ENCODE measurements at places on chromosomes 7 and 10. TPM values are rescaled to one million over a fixed set of nuclear protein-coding genes. Genes with fewer than 3 reads are reported as not detected.

Gene CALML5
- not detected for polyA plus RNA-seq

Gene COMMD3
- 66.5 TPM for polyA plus RNA-seq

Gene PAPSS2
- 12.7 TPM for polyA plus RNA-seq

Gene IRF5
- 1.7 TPM for polyA plus RNA-seq

Gene NUTM2E
- not detected for polyA plus RNA-seq

Gene FAM25G
- polyA plus RNA-seq: not detected

Gene NPSR1
- 0.50 TPM for polyA plus RNA-seq

Gene ACSM6
- polyA plus RNA-seq: not detected

Gene SPDYE5
- 3.8 TPM for polyA plus RNA-seq

Gene CAMK2B
- polyA plus RNA-seq: 17.6 TPM

Gene DKK1
- polyA plus RNA-seq: 4.3 TPM

Gene CDK14
- polyA plus RNA-seq: 21.9 TPM

Gene CPA2
- 0.74 TPM for polyA plus RNA-seq

Gene PTF1A
- polyA plus RNA-seq: not detected

All from muscle of back (tissue), 13 donors.